ENCODE measurements at places on chromosomes 12 and 14. TPM values are rescaled to one million over a fixed set of nuclear protein-coding genes. Genes with fewer than 3 reads are reported as not detected.

- DNase-seq: no peak
These were observed 200.7 kb downstream of the SLC2A13 start for GRCh38 chr12:39905152-39905551.

DNA sequence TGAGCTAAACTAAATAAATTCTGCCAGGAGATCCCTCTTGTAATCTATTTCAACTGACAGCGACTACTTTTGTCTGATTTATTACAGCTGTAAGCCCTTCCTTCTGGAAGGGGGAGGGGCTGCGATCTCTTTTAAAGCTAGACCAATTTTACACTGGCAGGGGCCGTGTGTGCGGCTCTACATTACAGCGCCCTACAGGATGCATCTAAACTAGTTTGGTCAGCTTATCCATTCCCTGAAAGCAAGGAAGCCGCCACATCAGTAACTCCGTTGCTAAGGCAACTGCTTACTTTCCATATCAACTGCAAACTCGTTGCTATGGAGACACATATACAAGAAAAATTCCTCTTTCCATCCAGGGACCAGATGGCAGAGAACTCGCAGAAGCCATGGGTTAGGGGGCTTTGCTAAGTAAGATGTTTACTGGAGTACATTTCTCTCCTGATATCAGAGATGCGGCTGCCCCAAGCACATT, 17.4 kb downstream of the FOXN3 start:
- no peak for DNase-seq

The MANSC4 gene
- not detected for total RNA-seq

- no peak for DNase-seq
These were observed 48.3 kb downstream of the METTL25 start for GRCh38 chr12:82406651-82407050.

Data from activated CD4-positive, alpha-beta T cell treated with anti-CD3 and anti-CD28 coated beads, Interleukin-2, amount 10 ng/mL, durations not matched to agents 24 days and 14 days (primary cell).